T-helper 1 cell treated with Interleukin-12 subunit alpha and Interleukin-12 subunit beta and Interleukin-4 antibody, amounts not matched to agents 30 ng/mL and 1 ng/mL, for 36 hours (primary cell): ENCODE measurements at places on chromosomes 2 and 18. TPM values are rescaled to one million over a fixed set of nuclear protein-coding genes. Genes with fewer than 3 reads are reported as not detected.

NEU4 gene
- total RNA-seq: 0.29 TPM in 1 of 2 replicates, not detected in the other

NMUR1 gene
- 1.4 TPM in 2 replicates for total RNA-seq

SERPINB5 gene
- total RNA-seq: not detected in 2 replicates

CDH19 gene
- not detected in 2 replicates for total RNA-seq

CNTNAP5 gene
- total RNA-seq: not detected in 2 replicates

RTP5 gene
- total RNA-seq: not detected in 2 replicates

SPC25 gene
- 21.4 and 25.6 TPM in 2 replicates for total RNA-seq

VWC2L gene
- total RNA-seq: not detected in 2 replicates

POTEI gene
- not detected in 2 replicates for total RNA-seq

TM4SF20 gene
- not detected in 2 replicates for total RNA-seq

KCNIP3 gene
- total RNA-seq: not detected in 2 replicates

SCLY gene
- 55.5 and 56.9 TPM in 2 replicates for total RNA-seq

SCN9A gene
- 3.5 and 4.3 TPM in 2 replicates for total RNA-seq

TET3 gene
- total RNA-seq: 16.8 and 18.3 TPM in 2 replicates

FAM117B gene
- total RNA-seq: 4.6 and 5.2 TPM in 2 replicates

HOXD1 gene
- total RNA-seq: not detected in 2 replicates

LTBP1 gene
- 0.05 and 0.15 TPM in 2 replicates for total RNA-seq

CDK15 gene
- total RNA-seq: not detected in 2 replicates

SNRNP200 gene
- total RNA-seq: 186 and 187 TPM in 2 replicates

HOXD12 gene
- total RNA-seq: not detected in 2 replicates

MLPH gene
- total RNA-seq: not detected in 2 replicates

TNFAIP6 gene
- not detected in 2 replicates for total RNA-seq

HOXD9 gene
- total RNA-seq: not detected in 2 replicates

MAT2A gene
- 288 and 294 TPM in 2 replicates for total RNA-seq

CYRIA gene
- 1.0 and 1.8 TPM in 2 replicates for total RNA-seq

CACNB4 gene
- total RNA-seq: 0.44 and 0.80 TPM in 2 replicates

TYMS gene
- total RNA-seq: 213 and 224 TPM in 2 replicates

CTAGE1 gene
- total RNA-seq: not detected in 2 replicates
